ENCODE measurements at places on chromosomes 2 and 18. TPM values are rescaled to one million over a fixed set of nuclear protein-coding genes. Genes with fewer than 3 reads are reported as not detected.

DYTN gene
- not detected for total RNA-seq

DNA sequence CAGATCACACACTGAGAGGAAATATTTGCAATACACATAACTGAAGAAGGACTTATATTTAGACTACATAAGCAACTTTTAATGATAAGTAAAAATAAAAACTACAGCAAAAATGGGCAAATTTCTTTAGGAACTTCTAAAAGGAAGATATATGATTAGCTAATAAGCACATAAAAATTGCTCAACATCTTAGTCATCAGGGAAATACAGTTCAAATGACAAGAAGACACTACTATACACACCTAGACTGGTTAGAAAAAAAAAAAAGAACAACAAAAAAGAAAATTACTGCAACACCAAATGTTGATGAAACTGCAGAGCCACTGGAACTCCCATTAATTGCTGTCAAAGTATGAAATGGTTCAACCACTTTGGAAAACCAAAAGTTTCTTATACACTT, 1247.5 kb upstream of the ACVR2A start:
- DNase-seq = no peak

DNA sequence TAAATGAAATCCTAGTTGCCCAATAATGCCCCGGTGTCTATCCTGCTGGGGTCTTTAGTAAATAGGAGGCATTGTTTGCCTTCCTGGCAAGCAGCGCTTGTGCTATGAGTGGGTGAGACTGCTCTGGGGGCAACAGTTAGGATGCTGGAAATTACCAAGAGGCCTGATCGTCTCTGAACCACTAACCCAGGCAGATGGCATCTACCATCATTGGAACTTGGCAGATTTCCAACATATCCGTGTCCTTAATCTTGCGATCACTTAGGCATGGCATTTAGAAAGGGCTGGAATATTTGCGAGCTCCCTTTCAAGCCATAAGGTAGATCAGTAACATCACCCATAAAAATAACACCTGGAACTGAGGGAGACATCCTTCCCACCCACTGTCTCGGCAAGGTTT, 18.8 kb upstream of the SH3RF3 start:
- no peak for DNase-seq

COL4A3 gene
- total RNA-seq = not detected

- peak; percentile 61 for DNase-seq
Observed at GRCh38 chr2:3222636-3223035, 155.0 kb downstream of the EIPR1 start.

GRCh38 chr2:166328147-166328546, 47.6 kb downstream of the SCN9A start:
- DNase-seq = no peak

DNA sequence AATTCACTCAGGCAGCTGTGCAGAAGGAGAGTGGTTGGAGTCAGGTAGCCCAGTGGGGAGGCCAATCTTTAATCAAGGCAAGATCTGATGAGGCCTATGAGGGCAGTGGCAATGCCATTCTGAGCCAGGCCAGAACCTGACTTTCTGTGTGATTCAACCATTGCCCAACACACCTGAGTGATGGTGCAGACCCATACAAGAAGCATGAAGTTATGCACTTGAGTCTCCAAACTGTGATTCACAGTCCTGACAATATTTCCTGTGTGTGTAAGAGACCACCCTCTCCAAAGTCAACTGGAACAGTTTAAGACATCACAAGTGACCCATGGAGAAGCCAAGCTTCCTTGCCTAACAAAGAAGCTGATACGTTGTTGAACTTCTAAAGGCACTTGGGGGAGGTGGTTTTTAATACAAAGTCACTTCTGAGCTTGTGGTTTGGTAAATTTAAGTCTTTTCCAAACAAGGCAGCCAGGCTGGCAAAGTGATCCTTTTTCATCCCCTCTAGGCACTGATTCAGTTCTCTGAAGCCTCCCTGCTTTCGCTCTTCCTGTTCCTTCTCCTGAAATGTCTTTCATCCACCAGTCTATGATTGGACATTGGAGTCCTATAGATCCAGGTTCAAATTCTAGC, 49.0 kb downstream of the VSNL1 start:
- DNase-seq = no peak

DNA sequence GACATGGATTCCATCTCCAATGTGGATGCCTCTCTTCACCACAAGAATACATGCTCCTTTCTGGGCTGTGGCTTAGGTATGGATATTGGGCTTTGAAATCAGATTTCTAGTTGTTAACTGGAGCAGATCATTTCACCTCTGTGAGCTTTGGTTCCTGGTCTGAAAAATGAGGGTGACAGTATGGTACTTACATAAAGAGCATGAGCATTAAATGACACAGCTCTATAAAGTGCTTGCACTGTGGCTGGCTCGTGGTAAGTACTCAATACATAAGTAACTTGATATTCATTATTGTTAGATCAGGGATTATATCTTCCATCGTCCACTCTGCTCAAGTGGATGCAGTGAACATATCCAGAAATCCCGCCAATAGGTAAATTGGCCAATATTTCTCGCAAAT, 33.4 kb downstream of the ARHGAP25 start:
- DNase-seq = no peak

- no peak for DNase-seq
Observed at GRCh38 chr2:19419211-19419880, 60.9 kb upstream of the OSR1 start.

- DNase-seq = no peak
Observed at GRCh38 chr18:80223581-80224148, 23.6 kb downstream of the PARD6G start.

DNA sequence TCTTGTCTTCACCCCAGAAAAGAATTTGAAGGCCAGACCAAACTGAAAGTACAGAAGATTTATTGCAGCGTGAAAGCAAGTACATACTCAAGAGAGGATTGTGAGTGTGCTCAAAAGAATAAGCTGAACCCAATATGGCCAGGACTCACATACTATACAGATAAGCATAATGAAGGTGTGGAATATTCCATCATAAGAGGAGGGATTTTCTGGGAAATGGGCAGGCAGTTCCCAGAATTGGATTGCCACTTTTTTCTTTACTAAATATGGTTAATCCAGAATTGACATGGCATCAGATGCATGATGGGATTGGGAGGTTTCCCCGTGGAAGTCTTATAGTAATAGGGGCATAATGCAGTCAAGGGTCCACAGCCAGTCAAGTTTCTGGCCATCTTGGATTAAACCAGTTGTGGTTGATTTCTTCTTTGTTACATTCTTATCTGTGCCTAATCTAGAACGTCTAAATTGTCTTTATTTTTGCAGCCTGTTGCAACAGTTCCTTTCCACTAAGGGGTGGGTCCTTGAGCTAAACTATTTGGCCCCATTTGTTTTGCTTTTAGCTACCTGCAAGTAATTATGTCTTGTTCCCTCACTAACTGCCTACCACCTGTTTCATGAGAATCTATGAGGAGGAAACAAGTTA, 9.0 kb downstream of the SP140L start:
- no peak for DNase-seq

GRCh38 chr2:47309472-47309951, 93.4 kb upstream of the MSH2 start:
- no peak for DNase-seq

GRCh38 chr18:22074282-22075070, 94.9 kb upstream of the GATA6 start:
- DNase-seq = no peak

- DNase-seq = no peak
Observed at GRCh38 chr18:31990823-31991222, 27.8 kb upstream of the RNF125 start.

DNA sequence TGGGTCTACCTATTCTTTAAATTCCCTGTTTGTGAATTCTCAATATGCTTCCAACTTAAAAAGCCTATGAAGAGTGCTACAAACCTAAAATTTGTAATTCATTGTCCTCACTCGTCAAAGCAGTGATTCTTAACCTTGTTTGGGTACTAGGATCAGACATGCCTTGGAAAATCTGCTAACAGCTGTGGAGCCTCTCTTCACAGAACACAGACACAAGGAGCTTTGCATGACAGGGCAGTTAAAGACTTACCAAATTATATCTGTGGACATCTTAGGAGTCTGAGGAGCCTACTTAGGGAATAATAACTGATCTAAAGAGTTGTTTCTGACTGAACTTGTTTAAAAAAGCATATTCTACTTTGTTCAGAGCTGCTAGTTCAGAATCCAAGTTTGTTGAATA, 38.1 kb downstream of the TMEM87B start:
- no peak for DNase-seq

DNA sequence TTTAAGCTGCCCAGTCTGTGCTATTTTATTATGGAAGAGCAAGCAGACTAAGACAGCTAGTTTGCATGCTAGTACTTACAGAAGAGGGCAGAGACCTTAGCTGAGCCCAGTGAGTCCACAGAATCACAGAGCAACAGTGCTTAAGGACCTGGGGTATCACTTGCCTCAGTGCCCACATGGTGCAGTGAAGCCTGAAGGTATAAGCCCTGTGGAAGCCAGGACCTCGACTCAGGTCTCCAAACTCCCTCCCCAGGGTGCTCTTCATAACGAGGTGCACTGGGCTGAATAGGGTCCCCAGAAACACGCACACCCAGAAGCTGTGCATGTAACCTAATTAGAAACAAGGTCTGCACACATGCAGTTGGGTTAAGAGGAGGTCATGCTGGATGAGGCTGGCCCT, 718.1 kb downstream of the GALR1 start:
- DNase-seq = no peak

- no peak for DNase-seq
Observed at GRCh38 chr2:32812316-32812715, 134.4 kb upstream of the LTBP1 start.

ITGB1BP1 gene
- 119 TPM for total RNA-seq

DNA sequence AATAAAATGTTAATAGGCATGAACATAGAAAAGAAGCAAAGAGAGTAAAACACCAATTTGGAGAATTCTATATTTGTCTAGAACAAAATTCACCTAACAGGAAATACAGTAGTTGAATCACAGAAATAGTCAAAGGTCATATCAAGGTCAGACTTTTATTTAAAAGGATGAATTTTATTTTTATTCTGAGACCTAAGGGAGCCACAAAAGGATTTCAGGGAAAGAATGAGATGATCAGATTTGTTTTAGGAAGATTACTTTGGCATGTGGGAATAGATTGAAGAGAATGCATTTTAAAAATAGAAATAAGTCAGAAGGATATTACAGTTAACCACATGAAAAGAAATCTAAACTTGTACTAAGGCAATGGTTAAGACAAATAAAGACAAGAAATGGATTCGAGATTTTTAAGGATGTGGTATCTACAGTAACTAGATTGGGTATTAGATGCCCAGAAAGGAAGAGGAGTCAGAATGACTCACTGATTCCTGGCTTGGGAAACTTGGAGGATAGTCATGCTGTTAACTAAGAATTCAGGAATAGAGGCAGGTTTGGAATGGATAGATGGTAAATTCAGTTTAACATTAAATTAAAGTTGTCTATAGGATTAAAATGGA, 56.0 kb downstream of the METTL4 start:
- DNase-seq = no peak

RBBP8 gene
- total RNA-seq = 55.0 TPM

DNA sequence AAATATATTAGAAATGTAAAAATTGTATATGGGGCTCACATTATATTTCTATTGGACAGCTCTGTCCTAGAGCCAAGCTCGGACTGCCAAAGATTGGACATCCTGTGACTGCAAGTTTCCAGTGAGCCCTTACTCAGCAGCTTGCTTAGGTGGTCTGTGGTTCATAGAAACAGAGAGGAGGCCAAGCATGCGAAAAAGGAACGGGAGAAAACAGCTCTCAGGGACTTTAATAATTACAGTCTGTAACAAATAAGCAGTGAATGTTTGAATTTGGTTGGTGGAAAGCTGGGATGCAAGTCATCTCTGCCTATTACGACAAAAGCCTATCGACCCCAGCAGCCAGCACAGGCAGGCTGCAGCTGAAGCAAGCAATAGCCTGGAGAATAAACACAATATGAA, 35.6 kb downstream of the WIPF1 start:
- no peak for DNase-seq

WDR75 gene
- 34.0 TPM for total RNA-seq

GATA6 gene
- not detected for total RNA-seq

DNA sequence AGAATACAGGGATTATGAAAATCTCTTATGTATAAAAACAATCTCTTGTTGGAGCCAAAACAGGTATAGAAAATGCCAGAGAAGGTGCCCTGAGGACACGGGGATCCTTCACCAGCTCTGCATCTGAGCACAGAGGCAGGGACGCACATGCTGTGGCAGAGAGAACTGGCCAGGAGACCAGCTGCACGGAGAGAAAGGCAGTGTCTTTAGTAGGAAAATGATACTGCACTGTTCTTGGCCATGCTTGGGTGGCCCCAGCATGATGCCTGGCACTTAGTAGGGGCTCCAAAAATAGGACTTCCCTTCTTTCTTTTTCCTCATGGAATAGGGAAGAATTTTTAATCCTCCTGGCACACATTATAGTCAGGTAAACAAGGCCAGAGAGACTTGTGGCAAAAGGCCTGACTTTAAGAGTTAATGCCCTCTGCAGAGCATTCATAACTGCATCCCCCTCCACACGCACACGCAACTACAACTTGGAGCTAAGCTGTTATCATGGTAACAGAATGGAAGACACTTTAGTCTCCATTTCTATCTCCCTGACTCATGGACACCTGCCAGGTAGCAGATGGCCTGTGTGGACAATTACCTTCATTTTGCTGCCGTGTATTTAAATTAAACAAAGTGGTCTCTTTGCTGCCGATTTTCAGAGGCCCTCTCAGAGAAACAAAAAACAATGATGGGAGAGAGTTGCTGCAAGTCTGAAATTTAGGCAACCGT, 59.7 kb upstream of the DNMT3A start:
- DNase-seq = no peak

ZDBF2 gene
- 13.2 TPM for total RNA-seq

- DNase-seq = peak; percentile 81
Observed at GRCh38 chr2:159904127-159904958, 106.3 kb upstream of the CD302 start.

DNA sequence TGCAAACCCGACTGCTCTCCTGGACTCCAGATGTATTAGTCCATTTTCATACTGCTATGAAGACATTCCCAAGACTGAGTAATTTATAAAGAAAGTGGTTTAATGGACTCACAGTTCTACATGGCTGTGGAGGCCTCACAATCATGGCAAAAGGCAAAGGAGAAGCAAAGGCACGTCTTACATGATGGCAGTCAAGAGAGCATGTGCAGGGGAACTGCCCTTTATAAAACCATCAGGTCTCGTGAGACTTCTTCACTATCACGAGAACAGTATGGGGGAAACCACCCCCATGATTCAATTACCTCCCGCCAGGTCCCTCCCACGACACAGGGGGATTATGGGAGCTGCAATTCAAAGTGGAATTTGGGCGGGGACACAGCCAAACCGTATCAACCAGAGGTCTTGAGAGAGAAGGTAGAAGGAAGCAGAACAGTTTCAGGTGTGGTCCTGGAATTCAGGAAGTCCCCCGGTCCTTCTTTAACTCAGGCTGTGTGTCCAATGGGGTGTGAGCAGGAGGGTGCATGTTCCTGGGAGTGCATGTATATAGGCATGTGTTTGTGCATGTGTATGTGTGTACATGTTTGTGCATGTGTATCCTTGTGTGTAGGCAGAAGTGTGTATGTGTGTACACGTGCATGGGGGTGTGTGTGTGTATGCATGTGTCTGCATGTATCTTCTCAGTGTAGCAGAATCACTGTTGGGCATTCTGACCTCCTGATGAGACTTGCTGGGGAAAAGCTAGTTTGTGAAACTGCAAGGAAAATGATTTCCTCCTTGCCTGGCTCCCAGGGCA, 46.2 kb downstream of the GREB1 start:
- DNase-seq = no peak
